ENCODE measurements at places on chromosomes 12 and 14.

- no peak for DNase-seq
Measured at GRCh38 chr12:1448336-1448735, 146.0 kb downstream of the FBXL14 start.

- DNase-seq, result no peak
Measured at GRCh38 chr12:20282401-20282800, 85.9 kb upstream of the PDE3A start.

- peak; percentile 80 for DNase-seq
Measured at GRCh38 chr12:89709995-89710872, 1.6 kb upstream of the ATP2B1 start.

- no peak for DNase-seq
Measured at GRCh38 chr12:92810370-92810769, 107.6 kb downstream of the PLEKHG7 start.

- no peak for DNase-seq
Measured at GRCh38 chr14:92596331-92596907, 82.8 kb downstream of the RIN3 start.

GRCh38 chr12:49983892-49984291, 11.1 kb downstream of the AQP6 start:
- no peak for DNase-seq

- no peak for DNase-seq
Measured at GRCh38 chr12:101713059-101713682, 15.7 kb downstream of the CHPT1 start.

- DNase-seq, result no peak
Measured at GRCh38 chr12:41466300-41466699, 278.2 kb downstream of the PDZRN4 start.

DNA sequence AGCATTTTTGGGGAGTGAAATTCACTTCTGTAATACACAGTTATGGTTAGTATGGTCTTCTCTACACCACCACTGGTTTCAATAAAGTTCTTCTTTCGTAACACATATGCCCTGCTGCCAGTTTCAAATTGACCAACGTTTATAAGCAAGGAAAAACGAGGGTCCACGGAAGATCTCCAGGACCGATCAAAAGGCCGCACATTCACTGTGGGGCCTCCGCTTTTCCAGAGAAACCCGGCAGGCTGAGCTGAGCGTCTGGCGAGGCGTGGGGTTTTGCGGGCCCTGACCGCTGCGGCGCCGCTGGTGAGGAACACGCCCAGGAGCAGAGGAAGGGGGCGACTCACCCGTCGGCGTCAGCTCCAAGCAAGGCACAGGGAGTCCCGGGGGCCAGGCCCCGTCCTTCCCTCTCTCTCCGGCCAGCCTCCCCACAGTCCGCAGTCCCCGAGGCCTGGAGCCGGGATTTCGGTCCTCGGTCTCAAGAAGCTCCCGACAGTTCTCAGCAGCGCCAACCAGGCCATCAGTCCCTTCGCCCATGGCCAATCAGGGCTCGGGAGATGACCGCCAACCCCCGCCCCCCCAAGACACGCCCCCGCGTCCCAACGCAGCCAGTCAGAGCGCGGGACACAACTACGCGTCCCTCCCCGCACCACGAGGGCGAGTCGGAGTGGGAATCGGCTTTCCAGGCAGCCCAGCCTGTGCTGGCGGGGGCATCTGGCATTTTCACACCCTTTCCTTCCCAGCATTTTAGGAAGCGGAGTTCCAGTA, at the start of gene MTERF2:
TSS of gene MTERF2 (minus strand) at position 522 of the 765 bp plus-strand sequence. CDS start 8,432 bp downstream, outside the sequence.
- peak; percentile 89 for DNase-seq

GRCh38 chr14:43215524-43215923, 1291.6 kb downstream of the FSCB start:
- no peak for DNase-seq

- no peak for DNase-seq
Measured at GRCh38 chr14:88493392-88494185, 61.2 kb downstream of the PTPN21 start.

DNA sequence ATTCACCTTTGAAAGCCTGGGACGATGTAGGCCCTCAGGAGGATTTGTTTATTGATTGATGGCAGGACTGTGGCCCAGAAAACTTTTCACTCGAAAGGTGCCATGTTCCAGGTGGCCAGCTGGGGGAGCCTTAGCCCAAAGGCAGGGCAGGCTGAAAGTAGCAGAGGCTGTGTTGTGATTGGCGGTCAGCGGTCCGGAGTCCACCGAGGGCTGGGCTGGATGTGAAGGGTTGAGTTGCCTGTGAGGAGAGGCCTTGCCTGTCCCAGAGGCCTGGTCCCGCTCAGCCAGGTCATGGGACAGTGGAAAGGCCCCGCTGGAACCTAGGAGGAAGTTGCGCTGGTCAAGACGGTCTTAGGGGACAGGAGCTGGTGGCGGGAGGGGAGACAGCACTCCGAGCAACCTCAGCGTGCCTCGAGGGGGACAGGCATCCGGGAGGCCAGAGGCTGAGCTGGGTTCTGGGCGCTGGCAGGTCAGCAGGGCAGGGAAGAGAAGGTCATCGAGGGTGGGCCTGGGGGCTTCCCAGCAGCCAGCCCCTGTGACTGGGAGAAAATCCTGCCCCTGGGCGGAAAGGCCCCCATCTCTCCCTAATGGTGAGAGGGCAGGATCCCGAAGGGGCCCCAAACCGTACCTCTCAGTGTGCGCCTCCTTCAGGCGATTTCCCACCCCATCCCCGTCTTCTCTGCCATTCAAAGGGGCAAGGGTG, 26.3 kb downstream of the CMA1 start:
- no peak for DNase-seq

DNA sequence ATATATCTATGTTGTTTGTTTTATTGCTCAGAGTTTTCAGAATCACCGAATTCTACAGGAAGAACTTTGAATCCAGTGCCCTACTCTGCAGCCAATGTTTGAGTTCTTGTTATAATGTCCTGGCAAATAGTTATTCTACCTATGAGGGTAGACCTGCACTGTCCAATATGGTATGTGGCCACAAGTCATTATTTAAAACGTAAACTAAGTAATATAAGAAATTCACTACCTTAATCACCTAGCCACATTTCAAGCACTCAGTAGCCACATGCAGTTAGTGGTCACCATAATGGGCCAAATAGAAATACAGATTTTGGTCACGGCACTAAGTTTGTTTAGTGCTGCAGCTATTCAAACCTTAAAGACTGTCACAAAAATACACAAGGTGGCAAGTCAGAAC, 26.4 kb downstream of the GNPTAB start:
- DNase-seq, result no peak

GRCh38 chr12:93376436-93377251, 1.1 kb upstream of the NUDT4 start:
- DNase-seq, result no peak

DNA sequence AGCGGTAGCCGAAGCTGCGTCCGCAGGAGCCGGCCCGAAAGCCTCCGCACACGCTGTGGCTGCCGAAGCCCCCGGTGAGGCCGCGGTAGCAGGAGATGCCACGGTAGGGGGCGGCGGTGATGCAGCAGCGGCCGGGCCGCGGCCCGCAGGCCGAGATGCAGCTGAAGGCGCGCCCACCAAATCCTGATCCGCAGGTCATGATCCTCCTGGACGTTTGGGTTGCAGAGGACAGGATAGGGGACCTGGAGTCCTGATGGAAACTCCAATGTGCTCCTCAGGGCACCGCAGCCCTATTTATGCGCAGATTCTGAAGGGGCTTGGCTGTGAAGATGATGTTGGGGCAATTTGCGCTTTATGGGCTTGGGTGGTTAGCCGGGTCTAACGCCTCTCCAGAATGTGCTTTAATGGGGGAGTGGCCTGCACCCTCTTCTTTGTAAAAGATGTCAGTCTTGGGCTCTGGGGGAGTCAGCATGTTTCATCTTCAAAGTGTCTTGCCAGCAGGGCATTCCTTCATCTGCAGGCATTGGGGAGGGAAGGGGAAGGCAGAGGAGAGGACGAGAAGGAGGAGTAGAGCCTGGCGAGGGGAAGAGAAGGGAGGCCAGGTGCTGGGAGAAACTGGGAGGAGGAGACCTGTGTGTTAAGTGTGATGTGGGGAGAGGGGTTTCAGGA, at the start of gene KRT81:
TSS of gene KRT81 (minus strand) at position 268 of the 669 bp plus-strand sequence. CDS start at position 199, 69 bp downstream.
- DNase-seq, result peak; percentile 31

DNA sequence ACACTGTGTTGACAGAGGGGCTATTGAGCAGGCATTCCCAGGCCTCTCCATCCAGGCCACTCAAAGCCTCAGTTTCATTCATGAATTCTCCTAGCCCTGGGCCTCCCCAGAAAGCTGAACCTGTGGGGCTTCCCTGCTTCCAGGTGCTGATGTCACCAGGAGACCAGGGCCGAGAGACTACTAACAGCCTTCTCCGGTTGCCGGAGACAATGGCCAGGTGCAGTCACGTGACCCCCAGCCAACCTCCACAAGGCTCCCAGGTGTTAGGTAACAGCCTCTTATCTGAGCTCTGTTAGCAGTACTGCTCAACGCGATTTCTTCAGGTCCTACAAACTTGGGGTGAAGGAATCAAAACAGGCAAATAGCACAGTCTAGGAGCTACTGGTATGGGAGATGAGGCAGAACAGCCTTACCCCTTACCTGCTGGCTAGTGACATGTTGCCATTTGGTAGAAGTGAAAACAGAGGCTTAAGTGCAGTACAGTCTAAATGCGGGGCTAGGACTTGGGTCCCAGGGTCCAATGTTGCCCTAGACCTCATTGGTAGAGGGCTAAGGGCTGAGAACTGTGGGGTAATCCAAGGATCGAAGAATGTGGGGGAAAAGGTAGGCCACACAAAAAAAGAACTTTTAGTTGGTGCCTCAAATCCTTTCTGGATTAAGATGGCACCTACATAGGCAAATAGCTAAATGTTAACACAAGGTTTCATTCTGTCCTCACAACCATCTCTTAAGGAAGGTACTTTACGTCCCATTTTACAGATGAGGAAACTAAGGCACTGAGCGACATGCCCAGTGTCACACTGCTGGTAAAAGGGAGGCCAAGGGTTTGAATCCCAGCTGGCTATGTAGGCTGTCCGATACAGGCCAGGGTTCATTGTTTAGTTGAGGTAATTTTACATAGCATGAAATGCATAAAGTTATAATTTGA, 3.8 kb downstream of the CCDC88C start:
- no peak for DNase-seq

- DNase-seq, result no peak
Measured at GRCh38 chr14:78921856-78922255, 751.7 kb downstream of the NRXN3 start.

GRCh38 chr14:94041551-94042346, 15.6 kb downstream of the OTUB2 start:
- DNase-seq, result no peak

DNA sequence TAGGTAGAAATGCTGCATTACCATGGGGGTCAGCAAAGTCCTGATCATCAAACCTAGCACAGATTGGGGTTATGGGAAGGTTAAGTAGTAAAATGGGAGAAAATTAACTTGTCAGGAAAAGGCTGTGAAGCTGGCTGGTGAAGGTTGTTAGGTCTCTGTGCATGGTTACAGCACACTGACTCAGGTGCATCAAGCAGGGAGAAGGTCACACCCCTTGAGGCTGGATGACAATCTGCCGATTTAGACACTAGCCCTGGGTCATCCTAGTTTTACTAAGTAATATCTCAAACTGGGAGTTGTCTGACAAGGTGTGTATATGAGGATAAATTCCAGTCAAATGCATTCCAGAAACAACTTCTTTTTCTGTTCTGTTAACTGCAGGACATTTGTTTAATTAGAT, 271.1 kb upstream of the LRIG3 start:
- no peak for DNase-seq

DNA sequence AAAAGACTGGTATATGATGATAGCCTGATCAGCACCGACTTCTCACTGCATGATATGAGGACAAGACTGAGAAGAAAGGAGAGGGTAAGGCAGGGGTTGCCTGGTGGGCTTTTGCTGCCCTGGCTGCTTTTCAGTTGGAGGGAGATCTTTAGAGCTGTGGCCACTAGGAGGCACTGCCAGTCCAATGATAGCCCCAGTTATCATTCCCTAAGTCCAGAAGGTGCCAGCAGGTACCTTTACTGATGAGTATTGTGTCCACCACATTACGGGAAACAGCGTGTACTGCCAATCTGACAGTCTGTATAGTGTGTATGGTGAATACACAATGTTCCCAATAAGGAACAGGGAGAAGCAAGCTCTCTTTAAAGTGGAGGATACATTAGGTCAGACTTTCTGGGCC, 55.8 kb upstream of the CCDC175 start:
- no peak for DNase-seq

DNA sequence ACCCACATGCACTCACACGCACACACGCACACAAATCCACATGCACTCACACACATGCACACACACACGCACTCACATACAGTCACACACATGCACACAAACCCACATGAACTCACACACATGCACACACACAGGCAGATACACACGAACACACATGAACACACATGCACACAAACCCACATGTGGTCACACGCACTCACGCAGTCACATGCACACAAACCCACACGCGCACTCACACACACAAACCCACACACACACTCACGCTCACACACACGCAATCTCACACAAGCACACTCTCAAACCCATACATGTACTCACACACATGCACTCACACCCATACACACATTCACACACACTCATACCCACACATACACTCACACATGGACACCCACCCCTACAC, 61.5 kb downstream of the GALNT9 start:
- DNase-seq, result no peak

DNA sequence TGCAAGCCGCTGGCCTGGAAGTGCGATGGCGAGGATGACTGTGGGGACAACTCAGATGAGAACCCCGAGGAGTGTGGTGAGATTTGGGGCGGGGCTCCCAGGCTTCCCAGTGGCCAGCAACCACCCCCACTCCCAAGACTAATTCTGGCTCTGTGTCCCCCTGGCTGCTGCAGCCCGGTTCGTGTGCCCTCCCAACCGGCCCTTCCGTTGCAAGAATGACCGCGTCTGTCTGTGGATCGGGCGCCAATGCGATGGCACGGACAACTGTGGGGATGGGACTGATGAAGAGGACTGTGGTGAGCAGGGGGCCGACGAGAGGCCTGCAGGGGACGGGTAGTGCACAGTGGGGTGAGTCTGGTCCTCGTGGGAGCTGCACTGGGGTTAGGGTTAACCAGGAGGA, 12.1 kb upstream of the NXPH4 start:
- no peak for DNase-seq

DNA sequence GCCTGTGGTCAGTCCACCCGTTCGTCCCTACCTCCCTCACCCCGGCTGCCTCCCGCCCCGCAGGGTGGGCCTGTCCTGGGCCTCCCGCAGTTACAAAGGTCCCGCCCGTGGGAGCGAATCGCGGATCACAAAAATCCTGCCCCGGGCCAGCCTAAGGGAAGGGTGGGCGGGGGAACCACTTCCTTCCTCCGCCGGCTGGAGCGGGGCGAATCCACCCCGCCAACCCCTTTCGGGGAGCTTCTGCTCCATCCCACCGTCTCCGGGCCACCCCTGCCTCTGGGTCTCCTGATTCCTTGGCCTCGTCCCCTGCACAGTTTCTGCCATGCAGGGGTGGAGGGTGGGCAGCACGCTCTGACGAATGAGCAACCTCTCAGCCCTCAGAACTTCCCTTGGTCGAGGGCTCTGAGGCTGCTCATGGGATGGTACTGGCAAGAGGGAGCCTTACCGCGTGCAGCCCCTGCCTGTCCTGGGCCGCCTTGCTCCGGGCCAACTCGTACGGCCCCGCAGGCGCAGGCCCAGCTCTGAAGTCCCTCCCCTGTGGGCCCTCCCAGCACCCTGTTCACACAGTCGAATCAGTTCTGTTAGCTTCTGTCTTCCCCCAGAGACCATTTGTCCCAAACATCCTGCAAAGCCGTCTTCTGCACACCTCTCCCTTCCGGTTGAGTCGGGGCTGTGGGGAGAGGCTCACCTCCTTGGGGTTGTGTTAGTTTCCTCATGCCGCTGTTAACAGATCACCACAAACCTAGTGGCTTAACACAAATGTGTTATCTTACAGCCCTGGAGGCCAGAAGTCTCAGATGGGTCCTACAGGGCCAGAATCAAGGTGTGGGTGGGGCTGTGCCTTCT, 589 bp upstream of the HVCN1 start:
- DNase-seq, result no peak
